ENCODE measurements at places on chromosomes 6 and 20.

DNA sequence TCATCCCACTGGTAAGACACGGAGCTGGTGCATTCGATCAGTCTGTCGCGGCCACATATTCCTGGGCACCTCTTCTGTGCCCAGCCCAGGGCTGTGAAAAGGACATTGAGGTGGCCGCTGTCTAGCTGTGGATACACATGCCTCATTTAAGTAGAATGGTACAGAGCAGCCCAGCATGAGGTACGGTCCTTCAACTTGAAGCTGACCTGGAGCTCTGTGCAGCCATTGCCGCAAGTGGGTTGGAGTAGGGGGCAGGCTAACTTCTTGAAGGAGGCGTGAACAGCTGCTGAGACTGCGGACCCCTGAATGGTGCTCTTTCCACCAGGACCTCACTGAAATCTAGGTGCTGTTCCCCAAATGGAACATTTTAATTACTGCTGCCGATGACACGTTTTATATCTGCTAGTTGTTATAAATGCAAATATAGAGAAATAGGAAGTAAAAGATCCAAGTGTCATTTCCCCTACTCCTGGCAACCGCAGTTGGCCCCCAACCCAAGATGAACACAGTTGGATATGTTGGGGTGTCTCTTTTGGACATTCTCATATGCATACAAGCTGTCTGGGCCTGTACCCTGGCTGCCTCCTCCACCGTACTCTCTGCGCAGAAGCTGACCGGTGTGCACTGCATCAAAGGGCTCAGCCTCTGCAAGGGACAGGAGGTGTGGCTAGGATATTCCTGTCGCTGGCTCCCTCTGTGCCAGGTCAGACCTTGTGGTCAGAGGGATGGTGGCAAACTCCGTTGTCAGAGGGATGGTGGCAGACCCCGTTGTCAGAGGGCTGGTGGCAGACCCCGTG lies 86.1 kb downstream of the CDC5L start:
- DNase-seq = no peak

DNA sequence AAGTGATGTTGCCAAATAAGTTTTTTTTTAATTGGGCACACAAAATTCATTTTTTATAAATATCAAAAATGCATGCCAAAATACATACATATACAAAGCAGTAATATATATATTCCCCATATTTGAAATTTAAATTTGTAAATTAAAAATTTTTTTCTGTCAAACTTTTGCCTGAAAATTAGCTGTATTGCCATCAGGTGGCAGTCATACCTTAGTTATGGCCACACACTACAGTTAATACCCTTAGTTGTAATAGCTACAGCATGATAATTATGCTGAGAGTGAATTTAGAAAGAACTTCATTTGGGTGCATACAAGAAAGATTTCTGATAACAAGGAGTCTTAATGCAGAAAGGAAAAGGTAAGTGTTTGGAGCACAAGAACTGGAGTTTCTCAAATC lies 46.2 kb upstream of the SDHAF4 start:
- no peak for DNase-seq

DNA sequence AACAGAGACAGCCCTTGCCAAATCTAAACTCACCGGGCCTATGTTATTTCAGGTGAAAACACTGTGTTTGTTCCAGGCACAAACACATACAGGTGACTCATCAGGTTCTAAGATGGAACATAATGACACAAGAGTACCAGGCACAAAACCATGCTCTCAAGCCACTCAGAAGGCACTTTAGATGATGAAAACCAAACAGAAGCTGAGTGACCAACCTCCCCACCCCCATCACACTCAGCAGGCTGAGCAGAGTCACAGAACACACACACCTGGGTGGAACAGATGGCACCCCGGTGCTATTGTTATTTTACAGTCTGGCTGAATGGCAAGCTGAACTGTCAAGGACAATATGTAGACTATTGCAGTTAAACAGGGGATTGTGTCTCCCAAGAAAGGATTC lies 20.6 kb upstream of the NKX2-2 start:
- no peak for DNase-seq

- no peak for DNase-seq
Measured at GRCh38 chr20:47609001-47609400, 107.3 kb downstream of the NCOA3 start.

DNA sequence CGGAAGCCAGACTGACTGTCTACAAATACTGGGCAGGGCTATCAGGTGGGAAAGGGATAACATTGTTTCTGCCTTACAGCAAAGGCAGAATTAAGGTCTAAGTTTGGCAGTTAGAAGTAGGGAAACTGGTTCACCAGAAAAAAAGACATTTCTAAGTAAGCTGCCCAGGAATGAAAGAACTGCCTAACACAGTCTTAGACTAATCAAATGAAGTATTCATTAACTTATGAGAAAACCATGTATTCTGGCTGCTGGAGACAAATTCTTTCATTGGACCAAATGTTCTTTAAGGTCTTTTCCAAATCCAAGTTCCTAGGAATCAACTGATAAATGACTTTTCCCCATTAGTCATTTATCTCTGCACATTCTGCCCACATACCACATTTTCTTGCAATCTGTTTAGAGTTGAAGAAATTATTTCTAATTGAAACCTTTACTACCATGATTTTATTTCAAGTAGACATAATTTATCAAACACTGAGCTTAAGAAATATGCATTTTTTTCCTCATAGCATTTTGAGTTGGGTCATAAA lies 120.3 kb upstream of the OGFRL1 start:
- no peak for DNase-seq
